Activated CD4-positive, alpha-beta T cell treated with anti-CD3 and anti-CD28 coated beads, Interleukin-2, Interleukin-4, amounts not matched to agents 100 ng/mL and 50 ng/mL, durations not matched to agents 16 hours and 8 hours (primary cell): ENCODE measurements at places on chromosomes 6 and 20.

DNA sequence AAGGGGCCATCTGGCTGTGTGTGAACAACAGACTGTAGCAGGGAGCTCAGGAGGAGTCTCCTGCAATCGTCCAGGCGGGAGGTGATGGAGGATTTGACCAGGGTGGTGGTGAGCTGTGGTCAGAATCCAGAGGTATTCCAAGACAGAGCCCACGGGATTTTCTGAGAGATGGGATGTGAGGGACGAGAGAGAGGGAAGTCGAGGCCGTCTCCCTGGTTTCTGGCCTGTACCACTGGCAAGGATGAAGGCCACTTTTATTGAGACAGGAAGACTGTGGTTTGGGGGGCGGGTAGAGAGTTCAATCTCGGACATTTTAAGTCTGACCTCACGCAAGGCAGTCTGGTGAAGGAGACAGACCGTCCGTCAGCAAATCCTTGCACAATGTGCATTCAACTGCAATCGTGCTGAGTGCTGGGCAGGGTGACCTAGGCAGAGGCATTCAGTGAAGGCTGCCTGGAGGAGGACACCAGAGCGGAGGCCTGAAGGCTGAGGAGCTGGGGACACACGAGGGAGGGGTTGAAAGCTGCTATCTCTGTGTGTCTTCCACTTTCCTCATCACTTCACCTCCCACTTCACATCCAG, 53.9 kb downstream of the PREX1 start:
- DNase-seq: no peak

DNA sequence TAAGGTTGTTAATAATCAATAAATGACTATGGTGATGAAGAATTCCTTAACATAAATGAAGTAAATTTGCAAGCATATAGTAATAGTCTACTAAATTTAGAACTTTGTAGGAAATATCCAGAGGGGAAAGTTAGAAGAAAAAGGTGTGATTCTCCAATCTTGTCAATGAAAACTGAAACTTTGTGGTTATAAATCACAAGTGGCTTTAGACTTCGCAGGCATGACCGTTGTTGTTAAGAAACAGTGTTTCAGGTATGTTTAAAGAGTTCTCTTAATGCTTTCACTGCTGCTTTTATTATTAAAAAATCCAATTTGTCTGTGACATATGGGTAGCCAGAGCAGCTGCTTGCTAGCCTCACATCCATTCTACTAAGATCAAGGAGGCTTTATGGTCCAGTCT, 475.6 kb upstream of the ADGRB3 start:
- DNase-seq: no peak

DNA sequence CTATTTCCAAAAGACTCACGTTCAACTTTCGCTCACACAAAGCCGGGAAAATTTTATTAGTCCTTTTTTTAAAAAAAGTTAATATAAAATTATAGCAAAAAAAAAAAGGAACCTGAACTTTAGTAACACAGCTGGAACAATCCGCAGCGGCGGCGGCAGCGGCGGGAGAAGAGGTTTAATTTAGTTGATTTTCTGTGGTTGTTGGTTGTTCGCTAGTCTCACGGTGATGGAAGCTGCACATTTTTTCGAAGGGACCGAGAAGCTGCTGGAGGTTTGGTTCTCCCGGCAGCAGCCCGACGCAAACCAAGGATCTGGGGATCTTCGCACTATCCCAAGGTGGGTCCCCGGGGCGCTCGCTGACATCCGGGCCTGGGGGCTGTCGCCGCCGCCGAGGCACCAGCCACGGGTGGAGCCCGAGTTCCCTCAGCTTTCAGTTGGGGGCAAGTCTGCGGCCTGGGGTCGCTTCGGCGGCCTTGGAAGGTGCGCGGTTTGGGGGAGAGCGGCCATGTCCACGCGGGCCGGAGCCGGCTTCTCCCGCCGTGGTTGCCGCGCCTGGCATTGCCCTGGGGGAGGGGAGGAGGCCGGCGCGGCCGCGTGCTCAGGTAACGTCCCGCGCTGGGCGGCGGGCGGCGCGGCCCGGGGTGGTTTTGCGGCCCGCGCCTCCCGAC, 429 bp downstream of the AMD1 start:
- no peak for DNase-seq

DNA sequence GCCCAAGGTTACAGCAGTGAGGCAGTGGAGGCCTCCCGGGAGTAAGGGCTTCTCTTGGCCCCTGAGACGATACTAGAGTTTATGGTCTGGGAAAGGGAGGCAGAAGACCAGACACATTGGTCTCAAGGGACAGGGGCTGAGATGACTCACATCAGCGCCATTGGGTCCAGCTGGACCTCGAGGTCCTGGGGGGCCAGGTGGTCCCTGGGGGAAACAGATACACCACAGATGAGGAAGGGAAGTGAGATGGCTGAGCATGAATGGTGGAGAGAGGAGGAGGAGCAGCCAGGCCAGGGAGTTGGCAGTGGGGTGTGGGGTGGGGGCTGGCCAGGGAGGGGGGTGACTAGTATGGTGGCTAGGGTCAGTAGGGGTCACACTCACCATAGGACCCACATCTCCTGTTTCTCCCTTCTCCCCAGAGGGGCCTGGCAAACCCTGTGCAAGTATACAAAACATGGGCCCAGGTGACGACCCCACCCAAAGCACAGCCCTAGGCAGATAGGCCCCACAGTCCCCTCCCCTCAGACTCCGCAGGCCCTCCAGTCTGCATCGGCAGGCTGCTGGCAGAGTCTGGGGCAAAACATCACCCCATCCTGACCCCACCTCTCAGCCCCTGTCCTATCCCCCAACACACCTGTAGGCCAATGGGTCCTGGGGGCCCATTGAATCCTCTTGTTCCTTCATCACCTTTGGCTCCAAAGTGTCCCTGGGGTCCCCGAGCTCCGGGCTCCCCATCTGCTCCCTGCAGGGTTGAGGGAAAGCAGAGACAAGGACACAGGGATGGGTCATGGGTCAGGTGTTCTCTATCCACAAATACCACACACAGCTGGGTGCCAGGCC, 21.9 kb downstream of the COL11A2 start:
- no peak for DNase-seq

- no peak for DNase-seq
Observed at GRCh38 chr6:132527791-132528190, 10.3 kb upstream of the TAAR9 start.

- DNase-seq: no peak
Observed at GRCh38 chr20:19330731-19331130, 118.3 kb downstream of the SLC24A3 start.

DNA sequence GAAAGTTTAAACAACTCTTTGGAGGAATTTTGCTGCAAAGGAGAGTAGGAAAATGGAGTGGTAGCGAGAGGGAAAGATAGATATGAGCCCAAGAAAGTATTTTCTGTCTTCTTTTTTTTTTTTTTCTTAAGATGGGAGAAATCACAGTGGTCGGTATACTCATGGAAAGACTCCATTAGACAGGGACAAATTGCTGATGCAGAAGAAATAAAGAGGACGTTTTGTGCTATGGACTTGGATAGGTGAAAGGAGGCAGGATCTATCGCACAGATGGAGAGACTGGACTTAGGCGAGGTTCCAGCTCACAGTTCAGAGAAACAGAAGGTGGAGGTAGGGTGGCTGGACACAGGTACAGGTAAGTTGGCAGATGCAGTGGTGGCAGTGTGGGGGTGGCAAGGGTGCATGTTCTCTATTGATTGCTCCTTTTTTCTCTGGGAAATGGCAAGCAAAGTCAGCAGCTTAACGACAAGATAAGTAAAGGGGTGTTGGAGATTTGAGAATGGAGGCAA, 44.2 kb upstream of the ARMC2 start:
- no peak for DNase-seq

- DNase-seq: no peak
Observed at GRCh38 chr6:160154471-160154870, 32.9 kb downstream of the SLC22A1 start.

- no peak for DNase-seq
Observed at GRCh38 chr6:12001706-12002435, 10.2 kb upstream of the HIVEP1 start.

GRCh38 chr6:96007663-96008062, 8.1 kb upstream of the FUT9 start:
- no peak for DNase-seq

DNA sequence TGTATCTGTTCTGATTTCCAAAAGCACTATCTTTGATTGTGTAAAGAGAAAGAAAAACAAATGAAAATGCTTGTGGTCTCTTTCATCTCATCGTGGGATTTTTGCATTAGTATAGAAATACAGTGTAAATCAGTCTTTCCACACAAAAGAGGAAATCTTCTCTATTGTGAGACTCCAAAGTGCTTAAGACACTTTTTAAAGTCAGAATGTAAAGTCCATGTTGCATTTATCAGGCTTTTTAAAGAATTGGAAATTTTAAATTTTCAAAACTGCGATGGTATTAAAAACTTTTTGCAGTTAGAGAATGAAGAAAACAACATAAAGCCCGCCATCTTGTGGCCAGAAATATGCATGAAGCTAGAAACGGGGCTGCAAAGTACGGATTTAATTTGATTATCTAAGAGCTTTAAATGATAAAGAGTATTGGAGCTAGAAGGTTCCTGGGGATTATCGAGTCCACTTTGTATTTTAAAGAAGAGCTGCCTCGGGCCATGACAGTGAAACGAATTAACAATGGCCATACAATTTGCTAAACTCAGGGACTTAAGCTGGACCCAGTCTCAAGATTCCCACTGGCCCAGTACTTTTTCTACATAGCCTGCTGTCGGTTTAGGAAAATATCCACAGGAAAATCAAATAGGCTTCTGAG, 339.6 kb downstream of the ARHGAP18 start:
- peak; percentile 43 for DNase-seq
